Activated CD4-positive, alpha-beta T cell treated with anti-CD3 and anti-CD28 coated beads, Interleukin-10, Interleukin-2, amounts not matched to agents 100 ng/mL and 50 ng/mL, durations not matched to agents 16 hours and 8 hours (primary cell): ENCODE measurements at places on chromosomes 3 and 15.

DNA sequence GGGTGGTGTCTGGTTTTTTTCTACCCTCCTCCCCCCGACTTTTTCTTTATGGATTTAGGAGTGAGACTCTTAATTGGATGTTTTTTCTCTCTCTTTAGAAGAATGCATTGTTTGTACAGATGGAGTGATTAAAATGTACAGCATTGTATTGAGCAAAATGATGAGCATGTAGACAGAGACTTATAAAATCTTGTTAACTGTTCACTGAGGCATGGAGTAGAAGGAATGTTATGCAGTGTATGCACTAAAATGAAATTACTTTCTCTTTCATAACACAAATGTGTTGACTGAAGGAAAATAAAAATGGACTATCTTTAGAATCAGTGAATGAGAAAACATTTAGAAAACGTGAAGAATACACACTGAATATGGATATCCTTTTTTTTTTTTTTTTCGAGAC lies 39.8 kb downstream of the ZFAND6 start:
- no peak for DNase-seq

DNA sequence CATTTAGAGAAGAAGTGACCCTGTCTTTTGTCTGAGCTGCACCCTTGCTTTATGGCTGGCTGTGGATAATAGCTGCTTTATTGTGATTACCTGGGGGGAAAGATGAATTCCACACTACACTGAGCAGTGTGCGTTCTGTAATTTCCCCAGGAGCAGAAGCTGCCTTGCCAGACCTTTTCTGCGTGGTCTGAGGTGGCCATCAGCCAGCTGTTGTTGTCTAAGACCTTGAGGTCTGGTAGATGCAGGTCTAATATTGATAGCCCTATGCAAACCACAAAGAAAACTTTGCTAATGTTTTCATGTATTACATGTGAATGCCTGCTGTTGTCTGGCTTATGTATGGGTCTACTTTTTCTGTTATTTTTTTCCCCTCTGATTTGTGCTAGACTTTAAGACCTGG lies 144.6 kb downstream of the THSD4 start:
- DNase-seq, result no peak

GRCh38 chr15:33638453-33638852 lies 327.7 kb downstream of the RYR3 start:
- DNase-seq, result no peak

DNA sequence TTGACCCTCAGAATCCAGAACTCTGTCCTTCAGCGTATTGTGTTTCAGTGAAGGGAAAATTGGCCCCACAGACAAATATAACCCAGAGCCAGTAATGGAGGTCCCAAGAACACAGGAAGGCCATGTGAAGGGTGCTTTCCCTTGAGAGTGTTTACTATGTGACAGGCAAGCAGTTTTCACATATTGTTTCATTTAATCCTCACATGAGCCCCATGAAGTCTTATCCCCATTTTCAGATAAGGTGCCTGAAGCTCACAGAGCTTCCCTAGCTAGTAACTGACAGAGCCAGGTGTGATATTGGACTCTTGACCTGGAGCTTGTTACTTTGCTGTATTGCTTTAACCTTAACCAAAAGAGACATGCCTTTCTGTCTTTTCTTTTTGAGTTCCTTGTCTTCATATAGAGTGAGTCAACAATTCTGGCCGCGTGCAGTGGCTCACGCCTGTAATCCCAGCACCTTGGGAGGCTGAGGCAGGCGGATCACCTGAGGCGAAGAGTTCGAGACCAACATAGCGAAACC lies 9.4 kb upstream of the DVL3 start:
- DNase-seq, result no peak
